ENCODE measurements at places on chromosomes 13 and 19.

DNA sequence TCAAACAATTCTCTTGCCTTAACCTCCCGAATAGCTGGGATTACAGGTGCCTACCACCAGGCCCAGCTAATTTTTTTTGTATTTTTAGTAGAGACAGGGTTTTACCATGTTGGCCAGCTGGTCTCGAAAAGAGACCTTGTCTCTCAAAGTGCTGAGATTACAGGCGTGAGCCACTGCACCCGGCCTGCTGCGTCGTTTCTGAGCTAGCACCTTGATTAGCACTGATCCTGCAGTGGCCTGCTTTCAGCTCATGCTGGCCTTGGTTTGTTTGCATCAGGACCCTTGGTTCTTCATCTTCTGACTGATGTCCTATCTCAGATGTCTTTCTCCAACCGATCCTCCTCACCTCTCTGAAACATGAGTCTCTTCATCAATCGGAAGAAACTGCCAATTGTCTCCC is 4.9 kb upstream of the TFDP1 start:
- no peak for DNase-seq

DNA sequence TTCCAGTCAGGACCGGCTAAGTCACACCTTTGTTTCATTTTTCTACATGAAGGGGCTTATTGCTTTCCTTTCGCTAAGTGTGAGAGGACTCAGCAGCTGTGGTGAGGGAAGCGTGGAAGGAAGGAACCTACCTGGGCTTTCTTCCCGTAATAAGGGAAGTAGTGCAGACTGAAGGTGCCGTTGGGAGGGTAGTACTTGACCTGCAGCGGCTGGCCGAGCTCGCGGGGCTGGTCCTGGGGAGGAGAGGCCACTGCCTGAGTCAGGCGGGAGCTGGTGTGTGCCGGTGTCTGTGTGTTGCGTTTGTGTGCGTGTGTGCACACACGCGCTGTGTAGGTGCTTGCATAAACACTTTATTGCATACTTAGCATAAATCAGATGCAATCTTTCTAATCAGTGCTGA is 7.7 kb downstream of the ATP4B start:
- DNase-seq: no peak

DNA sequence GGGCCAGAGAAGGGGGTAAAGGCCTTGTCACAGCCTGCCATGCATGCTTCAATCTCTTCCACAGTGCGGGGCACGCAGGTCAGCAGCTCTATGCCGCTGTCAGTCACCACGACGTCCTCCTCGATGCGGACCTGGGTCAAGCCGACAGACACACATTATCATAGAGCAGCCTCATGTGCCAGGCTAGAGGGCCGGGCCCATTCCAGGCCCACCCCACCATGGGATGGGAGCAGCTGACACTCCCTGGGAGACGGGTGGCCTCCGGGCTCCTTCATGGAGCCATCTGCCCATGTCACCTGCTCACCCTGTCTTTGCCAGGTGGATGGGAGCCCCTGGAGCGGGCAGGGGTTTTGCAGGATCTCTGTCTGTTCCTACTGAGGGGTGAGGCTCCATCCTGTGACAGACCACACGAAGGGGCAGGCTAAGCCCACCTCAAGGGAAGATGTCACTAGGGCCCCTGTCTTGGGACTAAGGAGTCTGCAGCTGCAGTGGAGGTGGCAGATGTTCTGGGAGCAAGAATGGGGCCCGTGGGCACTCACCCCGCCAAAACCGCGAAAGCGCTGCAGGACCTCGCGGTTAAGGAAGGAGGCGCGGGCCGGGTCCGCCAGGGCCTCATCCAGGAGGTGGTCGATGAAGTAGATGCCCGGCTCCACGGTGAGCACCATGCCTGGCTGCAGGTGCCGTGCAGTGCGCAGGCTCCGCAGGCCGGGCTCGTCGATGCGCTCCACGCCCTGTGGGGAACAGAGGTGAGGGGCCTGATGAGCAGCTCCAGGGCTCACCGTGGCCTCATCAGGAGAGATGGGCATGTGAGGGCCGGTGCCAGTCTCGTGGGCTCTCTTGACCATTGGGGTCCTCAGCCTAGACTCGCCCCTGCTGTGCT is 14.1 kb downstream of the CEBPG start:
- DNase-seq: no peak

GRCh38 chr19:40921005-40921897 is 39.2 kb upstream of the CYP2A7 start:
- no peak for DNase-seq

DNA sequence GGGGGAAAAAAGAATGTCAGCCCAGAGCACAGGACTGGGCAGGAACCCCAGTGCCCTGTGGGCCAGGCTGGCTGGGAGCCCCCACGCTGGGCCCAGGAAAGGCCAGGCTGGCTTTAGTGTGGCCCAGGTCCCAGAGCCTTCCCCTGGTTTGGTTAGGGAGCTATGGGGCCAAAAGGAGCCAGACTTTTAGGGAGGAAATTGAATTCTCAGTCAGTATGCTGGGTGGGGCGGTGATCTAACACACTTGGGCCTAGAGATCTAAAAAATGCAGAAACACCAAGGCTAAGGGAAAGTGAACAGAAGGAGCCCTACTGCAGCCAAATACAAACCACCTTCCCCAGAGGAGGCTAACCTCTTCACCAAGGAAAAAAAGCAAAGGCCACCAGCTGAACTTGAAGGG is 137.5 kb downstream of the CRYL1 start:
- DNase-seq: no peak

DNA sequence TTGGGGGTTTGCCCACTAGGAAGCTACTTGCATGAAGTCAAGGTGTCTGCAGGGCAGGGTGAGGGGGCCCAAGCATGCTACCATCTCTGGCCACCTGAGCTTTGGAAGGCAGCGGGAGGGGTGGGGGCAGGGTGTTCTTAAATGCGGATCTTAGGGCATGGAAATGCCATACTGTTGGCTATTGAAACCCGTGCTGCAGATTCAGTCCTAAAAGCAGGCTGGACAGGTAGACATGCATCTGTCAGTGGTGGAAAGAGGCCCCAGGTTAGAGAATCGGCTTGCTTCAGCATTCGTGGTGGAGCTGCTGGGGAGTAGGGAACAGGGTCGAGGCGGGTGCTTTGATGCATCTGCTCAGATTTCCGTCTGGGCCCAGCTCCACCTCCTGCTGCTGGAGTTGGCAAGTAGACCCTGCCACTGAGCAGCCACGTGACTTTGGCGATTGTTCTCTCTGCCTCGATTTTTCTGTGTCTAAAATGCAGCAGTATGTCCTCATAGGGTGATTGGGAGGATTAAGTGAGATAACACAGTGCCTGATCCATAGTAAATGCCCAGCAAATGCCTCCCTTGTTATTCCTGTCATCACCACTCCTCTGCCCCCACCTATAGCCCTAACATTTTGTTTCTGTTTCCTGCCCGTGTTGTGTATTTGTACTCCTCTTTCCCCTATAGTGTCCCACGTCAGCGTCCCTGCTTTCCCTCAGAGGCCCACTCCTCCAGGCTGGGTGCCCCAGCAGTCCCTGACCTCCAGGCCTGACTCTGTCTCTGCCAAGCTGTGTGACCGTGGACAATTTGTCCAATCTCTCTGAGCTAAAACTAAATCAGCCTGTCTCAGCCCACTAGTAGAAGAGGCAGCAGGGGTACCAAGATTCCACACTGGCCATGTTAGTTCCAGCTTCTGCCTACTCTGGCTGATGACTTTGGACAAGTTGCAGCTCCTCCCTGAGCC is 5.8 kb downstream of the PPP1R37 start:
- DNase-seq: no peak

GRCh38 chr13:41601718-41602445 is 144.5 kb downstream of the RGCC start:
- no peak for DNase-seq

Measured in activated T-helper 1 cell treated with Interleukin-2 at 50 U/mL for 16 hours (primary cell).